ENCODE measurements at places on chromosomes 6 and 20. TPM values are rescaled to one million over a fixed set of nuclear protein-coding genes. Genes with fewer than 3 reads are reported as not detected.

Gene CHMP4B
- total RNA-seq, result 115 TPM

Gene MARCKS
- 85.8 TPM for total RNA-seq

Gene FNDC11
- 3.1 TPM for total RNA-seq

Gene SIRPB1
- 31.3 TPM for total RNA-seq

Gene TRIM31
- 0.79 TPM for total RNA-seq

Gene KIAA0408
- total RNA-seq, result 6.4 TPM

Gene FRK
- 4.7 TPM for total RNA-seq

Gene RSPO4
- 0.49 TPM for total RNA-seq

Gene SAMD5
- 4.1 TPM for total RNA-seq

Gene CST7
- total RNA-seq, result 28.3 TPM

Gene TGM3
- total RNA-seq, result 0.33 TPM

Gene VSTM2L
- total RNA-seq, result 24.3 TPM

Gene OR2H2
- total RNA-seq, result not detected

Gene ZSCAN23
- total RNA-seq, result 1.1 TPM

Gene HLA-DRA
- total RNA-seq, result 202 TPM

Gene MAS1
- total RNA-seq, result not detected

Gene HLA-DRB1
- total RNA-seq, result 1,304 TPM

Gene PNPLA1
- total RNA-seq, result not detected

Gene MBOAT1
- total RNA-seq, result 12.2 TPM

Gene TMC2
- 0.57 TPM for total RNA-seq

Gene TSPO2
- total RNA-seq, result not detected

Gene SCAF8
- total RNA-seq, result 36.9 TPM

Gene GATA5
- total RNA-seq, result 1.1 TPM
